ENCODE measurements at places on chromosomes 13 and 19.

- DNase-seq: no peak
These were observed 381.4 kb downstream of the SLITRK6 start for GRCh38 chr13:85417807-85418206.

DNA sequence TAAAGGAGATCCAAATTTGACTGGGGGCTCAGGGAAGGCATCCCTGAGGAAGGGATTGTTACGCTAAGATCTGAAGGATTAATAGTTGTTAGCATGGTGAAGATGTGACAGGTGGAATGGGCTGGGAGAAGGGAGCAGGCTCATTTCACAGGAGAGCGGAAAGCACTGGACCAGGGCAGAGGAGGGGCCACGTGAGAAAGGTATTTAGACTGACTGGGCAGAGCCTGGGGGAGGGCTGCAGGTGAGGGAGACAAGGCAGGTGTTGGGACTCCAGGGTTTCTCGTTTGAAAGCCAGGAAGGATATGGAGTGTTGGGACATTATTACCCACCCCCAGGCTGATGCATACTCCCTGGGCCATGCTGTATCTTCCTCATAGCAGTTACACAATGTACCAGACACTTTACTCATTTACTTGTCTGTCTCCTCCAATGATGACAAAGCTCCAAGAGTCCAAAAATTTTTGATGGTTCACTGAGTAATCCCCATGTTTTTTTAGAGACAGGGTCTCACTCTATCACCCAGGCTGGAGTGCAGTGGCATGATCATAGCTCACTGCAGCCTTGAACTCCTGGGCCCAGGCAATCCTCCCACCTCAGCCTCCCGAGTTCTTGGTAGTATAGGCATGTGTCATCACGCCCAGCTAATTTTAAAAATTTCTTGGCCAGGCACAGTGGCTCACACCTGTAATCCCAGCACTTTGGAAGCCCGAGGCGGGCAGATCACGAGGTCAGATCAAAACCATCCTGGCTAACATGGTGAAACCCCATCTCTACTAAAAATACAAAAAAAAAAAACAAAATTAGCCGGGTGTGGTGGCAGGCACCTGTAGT, 2.3 kb downstream of the TRAPPC6A start:
- no peak for DNase-seq

GRCh38 chr19:10854350-10855089, 6.3 kb downstream of the C19orf38 start:
- no peak for DNase-seq

- DNase-seq: no peak
These were observed 135.2 kb downstream of the SUCLA2 start for GRCh38 chr13:47865883-47866282.

GRCh38 chr19:32971012-32971595, 654 bp downstream of the CEP89 start:
- DNase-seq: no peak

DNA sequence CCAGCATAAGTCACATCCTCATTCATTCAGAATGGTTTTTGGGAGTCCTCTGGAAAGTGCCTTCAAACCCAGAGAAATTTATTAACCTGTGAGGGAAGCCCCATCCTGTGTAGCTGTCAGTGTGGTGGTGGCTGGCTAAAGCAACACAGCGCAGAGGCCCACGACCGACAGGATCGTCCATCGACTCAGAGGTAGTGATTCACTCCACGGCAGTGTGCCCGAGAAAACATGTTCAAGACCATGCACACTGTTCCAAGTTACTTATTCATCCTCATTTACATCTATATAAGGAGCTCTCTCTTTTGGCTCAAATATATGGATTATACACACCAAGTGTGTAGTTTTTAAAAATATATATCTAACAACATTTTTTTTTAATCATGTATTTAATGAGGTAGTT, 96.3 kb upstream of the SLC15A1 start:
- DNase-seq: no peak

DNA sequence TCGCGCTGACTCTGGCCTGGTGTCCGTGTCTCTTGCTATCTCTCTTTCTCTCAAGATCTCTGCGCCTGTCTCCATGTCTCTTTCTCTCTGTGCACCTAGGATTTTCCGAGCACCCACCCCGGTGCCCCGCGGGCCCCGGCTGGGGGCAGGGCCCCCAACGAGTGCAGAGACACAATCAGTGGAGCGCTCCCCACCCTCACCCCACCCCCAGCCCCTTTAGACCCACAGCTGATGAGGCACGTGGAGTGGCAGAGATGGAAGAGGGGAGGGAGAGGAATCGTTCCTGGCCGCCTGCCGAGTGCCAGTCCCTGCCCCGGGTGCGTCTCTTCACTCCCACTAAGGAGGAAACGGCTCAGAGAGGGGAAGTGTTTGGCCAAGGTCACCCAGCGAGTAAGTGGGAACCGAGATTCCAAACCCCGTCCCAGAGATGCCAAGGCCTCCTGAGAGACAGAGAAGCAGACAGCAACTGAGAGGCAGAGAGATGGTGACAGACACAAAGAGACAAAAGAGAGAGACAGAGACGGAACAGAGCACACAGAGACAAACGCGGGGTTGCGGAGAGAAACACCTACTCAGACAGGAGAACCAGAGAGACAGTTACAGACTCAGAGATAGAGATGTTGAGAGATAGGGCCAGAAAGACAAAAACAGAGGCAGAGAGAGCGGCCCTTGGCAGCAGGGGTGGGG, 626 bp upstream of the BCL3 start:
- peak; percentile 87 for DNase-seq

GRCh38 chr19:3506384-3507340, 551 bp downstream of the FZR1 start:
- DNase-seq: peak; percentile 66

DNA sequence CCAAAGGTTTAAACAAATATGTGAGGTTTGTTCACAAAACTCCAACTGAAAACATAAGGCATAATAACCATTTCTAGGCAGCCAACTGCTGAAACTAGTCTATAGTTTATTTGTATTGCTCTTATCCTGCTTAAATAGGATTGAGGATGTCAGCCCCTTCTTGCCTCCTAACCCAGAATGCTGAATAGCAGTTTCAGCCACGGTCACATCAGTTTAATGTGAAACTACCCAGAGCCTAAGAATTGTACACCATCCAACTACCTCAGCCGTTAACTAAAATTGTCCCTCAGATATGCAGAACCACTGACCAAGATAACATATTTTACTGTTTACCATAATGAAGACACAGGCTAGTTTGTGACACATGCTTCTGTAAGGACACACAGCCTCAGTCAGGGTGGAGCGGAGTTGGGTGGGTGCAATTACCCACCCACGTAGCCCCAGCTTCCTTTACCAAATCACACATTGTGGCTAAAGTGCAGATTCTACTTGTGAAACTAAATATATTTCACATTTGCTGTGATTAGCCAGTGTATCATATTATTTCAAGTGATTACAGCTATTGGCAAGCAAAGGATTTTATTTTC, 259.9 kb downstream of the EFNB2 start:
- no peak for DNase-seq

DNA sequence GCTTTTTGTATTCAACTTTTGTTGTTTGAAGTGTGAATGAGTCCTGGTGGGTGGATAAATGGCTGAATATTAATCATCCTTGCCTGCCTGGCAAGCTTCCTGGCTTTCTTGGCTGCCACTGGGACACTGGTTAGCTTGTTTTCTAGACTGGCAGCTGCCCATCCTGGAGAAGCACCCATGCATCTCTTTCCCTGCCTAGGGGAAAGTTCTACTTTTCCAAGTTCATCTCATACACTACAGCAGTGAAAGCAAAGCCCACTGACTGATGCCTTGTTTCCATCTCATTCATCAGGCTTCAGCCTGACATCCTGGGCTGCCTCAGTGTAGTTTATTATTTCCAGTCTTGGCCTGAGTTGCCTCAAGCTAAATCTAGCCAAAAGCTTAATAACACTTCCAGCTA, 244.8 kb downstream of the PCDH20 start:
- no peak for DNase-seq

DNA sequence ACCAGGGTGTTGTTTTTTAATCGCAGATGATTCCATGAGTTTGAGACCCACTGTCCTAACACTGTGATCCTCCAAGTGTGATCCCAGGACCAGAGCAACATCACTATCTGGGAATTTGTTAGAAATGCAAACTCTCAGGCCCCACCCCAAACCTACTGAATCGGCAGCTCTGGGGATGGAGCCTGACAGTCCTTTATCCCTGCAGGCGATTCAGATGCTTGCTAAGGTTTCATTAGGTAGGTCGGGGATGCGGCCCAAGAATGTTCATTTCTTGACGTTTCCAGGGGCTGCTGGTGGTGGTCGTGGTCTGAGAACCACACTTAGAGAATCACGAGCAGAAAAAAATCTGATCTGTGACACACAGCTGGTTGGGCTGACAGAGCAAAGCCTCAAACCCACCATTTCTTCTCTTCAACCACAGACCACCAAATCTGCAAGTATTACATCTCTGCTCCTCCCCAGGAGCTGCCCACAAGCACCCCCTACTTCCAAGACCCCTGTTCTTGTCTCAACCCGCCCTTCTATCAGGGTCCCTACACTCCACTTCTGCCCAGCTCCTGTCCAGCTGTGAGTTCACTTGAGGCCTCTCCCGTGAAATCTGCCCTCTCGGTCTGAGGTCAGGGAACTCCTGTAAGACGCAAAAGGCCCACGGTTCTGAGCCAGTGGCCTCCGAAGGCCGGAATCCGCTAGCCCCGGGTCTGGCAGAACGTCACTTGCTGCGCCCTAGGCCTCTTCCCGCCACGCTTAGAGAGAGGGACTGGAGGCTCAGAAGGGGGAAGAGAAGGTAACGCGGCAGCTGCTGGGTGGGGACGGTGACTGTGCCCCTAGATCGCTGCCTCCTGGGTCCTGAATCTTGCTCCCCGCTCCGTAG, 1.1 kb upstream of the FARP1 start:
- DNase-seq: peak; percentile 46

DNA sequence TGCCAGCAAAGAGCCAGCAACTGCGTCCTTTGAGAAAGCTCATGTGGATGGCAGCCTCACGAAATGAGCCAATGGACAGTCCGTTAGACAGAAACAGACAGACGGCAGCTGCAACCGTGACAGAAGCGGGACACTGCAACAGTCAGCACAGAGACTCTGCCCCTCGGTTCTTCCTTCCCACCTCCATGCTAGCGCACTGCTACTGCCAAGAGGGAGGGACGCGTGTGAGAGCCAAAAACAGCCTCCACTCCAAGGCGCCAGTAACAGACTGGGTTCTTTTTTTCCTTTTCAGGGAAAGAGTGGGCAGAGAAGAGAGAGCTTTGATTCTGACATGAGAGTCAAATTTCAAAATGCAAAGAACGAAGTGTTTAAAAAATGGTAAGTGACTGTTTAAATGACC, 77.5 kb downstream of the SERP2 start:
- no peak for DNase-seq

DNA sequence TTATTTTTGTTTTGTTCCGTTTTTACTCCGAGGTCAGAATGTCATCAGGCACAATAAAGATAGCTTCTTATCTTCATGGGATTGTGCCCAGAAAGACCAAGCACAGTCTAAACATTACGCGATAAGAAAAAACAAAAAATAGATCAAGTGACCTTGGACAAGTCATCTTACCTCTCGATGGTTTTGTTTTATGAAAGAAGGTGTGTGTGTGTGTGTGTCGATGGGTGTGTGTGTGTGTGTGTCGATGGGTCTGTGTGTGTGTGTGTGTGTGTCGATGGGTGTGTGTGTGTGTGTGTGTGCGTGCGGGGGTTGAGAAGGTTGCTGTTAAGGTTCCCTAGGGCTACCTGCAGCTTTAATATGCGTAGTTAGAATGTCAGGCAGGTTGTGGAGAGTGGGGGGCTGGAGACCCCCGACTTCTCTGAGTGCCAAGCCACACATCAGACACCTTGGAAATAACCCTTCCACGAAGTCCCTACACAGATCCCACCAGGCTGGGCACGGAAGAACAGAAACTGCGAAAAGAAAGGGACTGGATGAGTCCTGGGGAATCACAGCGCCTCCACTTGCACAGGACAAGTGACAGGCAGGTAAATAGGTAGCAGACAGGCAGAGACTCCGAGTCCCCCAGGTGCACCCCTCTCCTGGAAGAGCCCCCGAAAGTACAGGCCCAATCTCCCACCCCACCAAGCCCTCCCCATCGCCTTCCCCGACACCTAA, 458 bp upstream of the ATP8A2 start:
- DNase-seq: no peak

DNA sequence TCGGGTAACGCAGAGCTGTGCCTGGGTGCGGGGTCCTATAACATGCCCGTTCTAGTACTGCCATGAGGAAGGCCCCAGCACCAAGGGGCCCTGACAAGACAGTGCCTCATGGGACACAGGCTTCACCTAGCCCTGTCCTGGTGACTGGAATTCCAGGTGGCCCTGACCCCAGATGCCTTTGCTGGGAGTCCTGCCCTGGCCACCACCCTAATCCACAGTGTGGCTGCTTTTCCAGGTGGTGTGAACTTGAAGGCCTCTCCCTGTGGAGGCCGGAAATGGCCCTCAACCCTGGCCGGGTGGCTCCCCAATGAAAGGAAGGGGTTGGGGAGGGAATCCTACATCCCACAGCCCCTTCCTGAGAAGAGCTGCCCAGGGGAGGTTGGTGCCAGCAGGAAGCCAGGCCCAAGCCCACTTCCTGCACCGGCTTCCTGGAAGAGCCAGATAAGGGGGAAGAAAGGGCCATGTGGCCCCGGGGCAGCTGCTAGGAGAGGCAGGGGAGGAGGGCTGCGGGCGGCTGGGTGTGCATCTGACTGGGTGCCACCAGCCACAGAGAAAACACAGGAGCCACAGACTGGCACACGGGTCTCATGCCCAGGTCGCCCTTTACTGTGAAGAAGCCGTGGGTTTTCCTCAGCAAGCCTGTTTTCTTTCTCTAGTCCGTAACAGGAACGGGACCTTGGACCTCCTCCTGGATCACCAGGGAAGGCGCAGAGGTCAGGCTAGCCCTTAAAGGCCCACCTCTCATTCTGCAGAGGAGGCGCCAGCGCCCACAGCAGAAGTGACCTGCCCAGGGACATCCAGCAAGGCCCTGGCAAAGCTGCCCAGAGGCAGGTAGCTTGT, 4.7 kb downstream of the LSM4 start:
- peak; percentile 77 for DNase-seq

GRCh38 chr13:98742961-98743360, 9.5 kb downstream of the SLC15A1 start:
- DNase-seq: no peak

- DNase-seq: no peak
These were observed 205.4 kb downstream of the ZNF536 start for GRCh38 chr19:30577551-30578105.

DNA sequence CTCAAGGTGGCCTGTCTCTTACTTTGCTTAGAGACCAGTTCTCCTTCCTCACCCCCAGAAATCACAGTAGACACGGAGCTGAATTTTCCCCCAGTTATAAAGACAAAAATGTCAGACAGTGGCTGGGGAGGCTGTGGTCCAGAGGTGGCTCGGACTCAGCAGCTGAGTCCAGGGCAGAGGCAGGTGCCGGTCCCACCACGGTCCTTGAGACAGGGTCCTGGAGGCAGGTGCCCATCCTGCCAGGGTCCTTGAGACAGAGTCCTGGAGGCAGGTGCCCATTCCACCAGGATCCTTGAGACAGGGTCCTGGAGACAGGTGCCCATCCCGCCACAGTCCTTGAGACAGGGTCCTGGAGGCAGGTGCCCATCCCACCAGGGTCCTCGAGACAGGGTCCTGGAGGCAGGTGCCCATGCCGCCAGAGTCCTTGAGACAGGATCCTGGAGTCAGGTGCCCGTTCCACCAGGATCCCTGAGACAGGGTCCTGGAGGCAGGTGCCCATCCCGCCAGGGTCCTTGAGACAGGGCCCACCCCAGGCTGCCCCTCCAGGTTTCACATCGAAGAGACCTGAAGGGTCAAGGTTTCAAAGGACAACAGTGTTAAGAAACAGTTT, 23.1 kb downstream of the PEPD start:
- no peak for DNase-seq
